Hematopoietic multipotent progenitor cell treated with erythropoietin and hydrocortisone succinate and interleukin-3 and kit ligand, for 6 days (in vitro differentiated cells): ENCODE measurements at places on chromosomes 12 and 14.

GRCh38 chr14:20332431-20332787 lies 670 bp downstream of the CCNB1IP1 start:
- no peak for DNase-seq

DNA sequence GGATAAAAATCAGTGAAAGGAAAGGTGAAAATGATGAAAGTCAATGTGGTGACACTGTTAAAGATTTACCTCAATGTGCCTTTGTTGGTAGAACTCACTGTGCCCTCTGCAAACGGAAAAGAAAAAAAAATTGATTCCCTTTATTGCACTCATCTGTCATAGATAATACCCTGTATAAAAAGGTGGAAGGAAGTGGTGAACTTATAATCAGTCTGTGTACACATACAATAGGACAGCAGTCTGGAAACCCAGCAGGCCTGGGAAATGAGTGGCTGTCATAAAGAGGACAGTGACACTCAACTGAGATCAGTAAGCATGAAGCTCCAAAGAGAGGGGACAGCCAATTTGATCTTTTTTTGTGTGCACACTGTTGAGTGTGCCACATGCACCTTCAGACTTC lies 364.7 kb downstream of the NOVA1 start:
- DNase-seq, result no peak

GRCh38 chr14:99930420-99931274 lies 134.6 kb upstream of the EVL start:
- DNase-seq, result peak; percentile 76

- peak; percentile 85 for DNase-seq
Observed at GRCh38 chr14:104639885-104640548, 35.4 kb upstream of the TMEM179 start.

GRCh38 chr12:32559434-32559833 lies 119.7 kb upstream of the DNM1L start:
- DNase-seq, result no peak

- no peak for DNase-seq
Observed at GRCh38 chr14:53772936-53773335, 183.7 kb downstream of the BMP4 start.

- DNase-seq, result peak; percentile 86
Observed at GRCh38 chr12:89733579-89734201, 25.1 kb upstream of the ATP2B1 start.

DNA sequence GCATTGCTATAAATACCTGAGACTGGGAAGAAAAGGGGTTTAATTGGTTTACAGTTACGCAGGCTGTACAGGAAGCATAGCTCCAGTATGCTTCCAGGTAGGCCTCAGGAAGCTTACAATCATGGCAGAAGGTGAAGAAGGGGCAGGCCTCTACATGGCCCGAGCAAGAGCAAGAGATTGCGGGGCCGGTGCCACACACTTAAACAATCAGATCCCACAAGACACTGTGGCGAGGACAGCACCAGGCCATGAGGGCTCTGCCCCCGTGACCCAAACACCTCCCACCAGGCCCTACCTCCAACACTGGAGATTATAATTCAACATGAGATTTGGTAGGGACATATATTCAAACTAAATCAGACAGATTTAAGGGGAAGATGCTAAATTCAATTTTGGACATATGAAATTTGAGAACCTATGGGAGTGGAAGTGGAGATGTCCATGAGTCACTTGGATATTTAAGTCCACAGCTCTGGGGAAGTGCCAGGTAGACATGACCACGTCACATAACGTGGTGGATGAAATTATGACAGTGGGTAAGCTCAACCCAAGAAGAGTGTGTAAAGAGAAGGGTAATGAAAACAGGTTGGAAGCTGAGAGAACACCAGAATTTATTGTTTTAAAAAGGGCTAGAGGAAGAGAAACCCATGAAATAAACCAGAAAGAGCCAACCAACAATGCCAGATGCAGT lies 1.5 kb upstream of the LTA4H start:
- no peak for DNase-seq

DNA sequence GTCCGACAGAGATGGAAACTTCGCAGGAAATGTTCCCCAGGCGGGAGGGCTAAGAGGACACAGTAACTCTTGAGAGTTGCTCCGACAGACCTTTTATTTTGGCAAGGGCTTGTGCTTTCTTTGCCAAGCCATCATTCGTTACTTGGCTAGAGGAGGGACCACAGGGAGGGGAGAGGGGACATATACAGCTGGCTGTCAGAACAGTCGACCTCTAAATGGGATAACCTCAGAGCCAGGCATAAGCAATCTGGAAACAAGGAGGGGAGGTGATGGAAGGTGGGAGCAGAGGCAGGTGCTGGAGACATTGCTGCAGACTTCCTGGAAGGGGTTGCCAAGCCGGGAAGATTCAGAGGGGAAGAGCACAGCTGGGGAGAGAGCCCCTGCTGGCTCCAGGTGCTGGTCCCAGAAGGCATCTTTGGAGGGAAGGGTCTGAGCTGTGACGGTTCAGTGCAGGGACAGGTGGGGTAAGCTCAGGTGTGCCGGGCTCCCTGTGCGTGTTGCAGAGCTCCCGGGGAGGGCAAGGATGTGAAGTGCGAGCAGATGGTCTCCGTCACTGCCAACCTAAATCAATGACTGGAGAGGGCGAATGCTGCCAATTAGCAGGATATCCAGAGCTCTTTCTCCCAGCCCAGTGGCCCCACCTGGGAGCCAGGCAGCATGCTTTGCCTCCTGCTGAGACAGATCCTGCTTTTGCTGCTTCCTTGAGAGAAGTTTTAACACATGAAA lies 50.1 kb downstream of the CHST11 start:
- DNase-seq, result no peak

DNA sequence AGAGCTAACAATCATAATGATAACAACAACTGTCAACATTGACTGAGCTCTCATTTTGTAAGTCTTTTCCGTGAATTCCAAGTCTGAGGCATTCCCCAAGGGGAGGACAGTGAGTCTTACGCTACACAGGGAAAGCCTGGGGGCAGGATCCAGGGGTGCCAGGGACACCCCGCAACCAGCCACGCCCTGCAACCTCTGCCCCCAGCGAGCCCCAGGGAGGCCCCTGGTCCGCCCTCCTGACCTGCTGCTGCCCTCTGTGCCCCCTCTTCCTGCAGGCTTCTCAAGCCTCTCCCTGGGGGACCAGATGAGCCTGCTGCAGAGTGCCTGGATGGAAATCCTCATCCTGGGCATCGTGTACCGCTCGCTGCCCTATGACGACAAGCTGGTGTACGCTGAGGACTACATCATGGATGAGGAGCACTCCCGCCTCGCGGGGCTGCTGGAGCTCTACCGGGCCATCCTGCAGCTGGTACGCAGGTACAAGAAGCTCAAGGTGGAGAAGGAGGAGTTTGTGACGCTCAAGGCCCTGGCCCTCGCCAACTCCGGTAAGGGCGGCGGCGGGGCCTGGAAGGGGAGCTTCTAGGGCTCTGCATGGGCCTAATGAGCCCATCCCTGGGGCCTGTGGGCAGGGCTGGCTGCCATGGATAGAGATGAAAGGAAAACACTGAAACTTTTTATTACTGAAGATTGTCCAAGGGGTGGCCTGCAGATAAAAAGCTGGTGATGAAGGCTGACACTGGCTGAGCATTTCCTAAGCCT lies 115.4 kb downstream of the ESRRB start:
- no peak for DNase-seq

DNA sequence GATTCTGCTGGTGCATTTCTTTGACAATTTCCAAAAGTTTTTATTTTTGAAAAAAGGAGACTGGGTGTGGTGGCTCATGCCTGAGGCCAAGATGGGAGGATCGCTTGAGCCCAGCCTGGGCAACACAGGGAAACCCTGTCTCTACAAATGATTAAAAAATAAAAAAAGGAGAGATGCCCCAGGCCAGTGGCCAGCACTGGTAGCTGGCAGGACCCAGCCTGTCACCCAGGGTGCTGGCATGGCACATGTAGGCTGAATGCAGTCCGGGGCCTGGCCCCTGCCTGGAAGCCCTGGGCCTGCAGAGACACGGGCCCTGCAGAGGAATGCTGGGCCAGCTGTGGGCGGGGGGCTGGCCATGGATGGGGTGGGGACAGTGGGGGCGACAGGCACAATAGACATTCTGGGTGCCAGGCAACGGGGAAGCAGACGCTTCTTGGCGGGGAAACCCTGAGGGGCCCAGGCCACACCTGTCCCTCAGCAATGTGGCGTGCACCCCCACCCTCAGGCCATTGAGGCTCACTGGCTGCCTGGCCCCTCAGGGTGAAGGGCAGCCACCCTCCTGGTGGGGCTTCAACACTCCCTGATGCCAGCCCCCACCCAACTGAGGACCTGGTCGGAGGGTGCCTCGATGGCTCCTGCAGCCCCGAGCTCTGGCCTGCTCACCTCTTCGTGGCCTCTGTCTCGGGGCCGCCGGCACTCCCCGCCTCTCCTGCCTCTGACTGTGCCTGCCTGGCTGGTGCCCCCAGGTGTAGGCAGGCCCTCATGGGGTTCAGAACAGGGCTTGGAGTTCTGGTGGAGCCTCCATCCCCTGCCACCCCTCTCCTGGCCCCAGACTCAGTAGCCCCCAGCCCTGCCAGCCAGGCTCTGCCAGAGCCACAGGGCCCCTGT lies 12.1 kb downstream of the TRMT61A start:
- no peak for DNase-seq

GRCh38 chr12:62839869-62840660 lies 94.9 kb downstream of the PPM1H start:
- DNase-seq, result peak; percentile 28

DNA sequence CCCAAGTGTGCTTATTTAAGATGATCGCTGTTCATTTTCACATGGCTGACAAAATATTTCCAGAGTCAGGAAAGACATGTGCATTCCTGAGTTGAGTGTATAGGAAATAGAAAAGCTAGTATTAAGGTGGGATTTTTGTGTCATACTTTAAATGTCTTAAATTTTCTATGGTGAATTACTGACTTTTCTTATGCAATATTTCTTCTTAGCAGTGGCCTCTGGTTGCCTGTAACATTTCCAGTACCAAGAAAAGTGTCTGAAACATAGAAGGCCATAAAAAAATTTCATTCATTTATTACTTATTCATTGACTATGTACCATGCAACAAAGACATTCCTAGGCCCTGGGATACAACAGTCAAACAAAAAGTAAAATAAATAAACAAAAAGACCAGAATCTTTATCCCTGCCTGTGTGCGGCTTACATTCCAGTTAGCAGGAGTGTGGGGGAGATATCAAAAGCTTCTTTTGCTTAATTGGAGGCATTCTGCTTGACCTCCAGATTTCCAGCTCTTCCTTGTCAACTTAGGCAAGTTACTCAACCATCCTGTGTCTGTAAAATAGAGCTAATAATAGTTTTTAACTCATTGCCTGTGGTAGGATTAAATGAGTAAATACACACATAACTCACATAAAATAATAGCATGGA lies 216.3 kb upstream of the FLRT2 start:
- no peak for DNase-seq

DNA sequence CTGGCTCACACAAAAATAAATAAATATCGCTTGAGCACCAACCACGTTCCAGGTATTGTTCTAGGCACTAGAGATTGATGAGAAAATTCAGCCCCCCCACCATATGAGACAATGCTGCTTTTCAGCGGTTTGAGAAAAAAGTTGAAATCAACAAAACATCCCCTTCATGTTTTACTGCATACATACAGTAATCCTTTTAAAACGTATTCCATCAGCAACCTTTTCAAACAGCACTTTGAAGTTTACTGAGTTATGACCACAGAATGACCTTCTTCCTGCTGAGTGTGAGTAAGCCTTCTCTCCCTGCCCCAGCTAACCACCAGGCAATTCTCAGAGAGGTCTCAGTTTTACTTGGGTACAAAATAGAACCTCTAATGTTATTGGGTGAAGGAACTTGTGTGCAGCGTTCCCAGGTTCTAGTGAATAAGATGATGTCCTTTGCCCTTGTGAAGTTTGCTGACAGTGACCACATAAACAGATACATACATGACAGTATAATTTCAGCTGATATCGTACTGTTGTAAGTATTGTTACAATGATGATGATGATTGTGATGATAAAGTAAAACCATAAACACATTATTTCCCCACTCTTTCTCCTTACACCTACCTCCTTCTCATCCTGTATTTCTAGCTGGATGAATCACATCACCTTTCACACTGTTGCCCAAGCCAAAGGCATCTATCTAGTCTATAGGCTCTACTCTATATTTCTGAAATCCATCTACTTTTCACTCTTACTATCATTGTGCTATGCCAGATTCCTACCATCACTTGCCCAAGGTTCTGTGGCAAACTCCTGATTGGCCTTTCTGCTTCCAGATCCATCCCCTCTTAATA lies 124.4 kb upstream of the KRR1 start:
- DNase-seq, result no peak

DNA sequence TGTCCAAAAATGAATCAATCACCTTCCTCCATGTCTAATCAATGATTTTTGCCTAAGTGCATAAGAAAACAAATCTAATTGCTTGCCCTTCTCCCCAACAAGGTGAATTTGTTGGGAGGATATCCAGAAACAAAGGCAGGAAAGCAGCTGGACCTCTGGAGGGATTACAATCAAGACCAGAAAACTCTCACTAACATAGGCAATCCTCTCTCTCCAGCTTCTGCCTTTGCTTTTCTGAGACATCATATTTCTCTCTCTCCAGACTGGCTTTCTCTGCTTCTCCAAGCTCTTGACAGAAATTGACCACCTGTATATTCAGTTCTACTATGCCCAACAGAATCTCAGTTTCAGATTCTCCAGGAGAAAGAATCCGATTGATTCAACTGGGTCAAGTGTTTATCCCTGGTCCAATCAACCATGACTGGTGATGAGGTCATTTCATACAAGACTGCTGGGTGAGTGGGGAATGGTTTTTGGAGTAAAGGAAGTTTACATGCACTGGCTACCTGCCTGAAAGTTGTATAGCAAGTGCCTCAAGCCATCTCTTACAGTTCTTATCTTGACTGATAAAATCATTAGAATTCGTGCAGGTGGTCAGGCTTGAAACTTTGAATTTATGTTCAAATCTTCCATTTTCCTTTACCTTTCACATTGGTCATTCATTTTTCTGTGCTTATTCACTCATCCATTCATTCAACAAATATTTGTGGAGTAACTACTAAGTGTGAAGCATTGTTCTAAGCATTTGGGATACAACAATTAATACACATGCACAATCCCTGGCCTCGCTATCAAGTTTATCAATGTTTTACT lies 22.2 kb upstream of the CFAP54 start:
- DNase-seq, result no peak

DNA sequence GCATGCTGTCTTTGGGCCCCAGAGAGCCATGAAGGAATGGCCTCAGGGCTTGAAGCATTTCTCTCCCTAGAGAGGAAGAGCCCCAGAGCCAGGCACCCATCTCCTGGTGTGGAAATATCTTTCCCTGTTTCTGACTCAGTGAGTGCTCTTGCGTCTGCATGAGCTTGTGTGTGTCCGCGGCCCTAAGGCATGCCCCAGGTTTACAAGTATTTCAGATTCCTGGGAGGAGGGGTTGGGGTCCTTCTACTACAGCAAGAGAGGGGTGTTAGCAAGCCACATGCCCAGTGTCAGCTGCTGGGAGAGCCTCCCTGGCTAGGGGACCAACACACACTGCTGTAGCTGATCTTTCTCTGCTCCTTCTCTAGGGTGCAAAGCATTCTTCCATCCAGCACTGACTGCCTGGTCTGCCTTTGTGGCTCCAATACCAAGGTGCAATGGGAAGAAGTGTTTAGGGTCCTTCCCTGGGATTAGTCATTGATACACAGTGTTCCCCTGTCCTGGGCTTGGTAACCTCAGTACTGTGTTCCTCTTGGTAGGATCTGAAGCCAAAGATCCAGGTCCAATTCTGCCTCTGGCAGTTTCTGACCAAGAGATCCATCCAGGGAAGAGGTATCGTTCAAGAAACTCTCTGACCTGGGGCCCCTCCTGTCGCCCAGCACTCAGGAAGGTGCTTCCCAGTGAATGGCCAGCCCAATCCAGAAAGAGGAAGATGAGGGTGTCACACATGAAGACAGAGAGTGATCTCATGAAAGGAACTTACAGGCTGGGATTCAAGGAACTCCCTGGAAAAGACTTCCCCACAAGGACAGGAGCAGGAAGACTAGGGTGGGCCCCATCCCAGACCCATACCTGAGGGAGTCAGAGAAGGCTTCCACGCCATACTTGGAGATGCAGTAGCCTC lies 3.1 kb downstream of the RDH16 start:
- DNase-seq, result no peak
